Stimulated activated CD4-positive, alpha-beta T cell treated with anti-CD3 and anti-CD28 coated beads, Interleukin-2, amount 100 ng/mL, for 24 hours (primary cell): ENCODE measurements at places on chromosomes 16 and 17.
A peak's percentile ranks its signal among the peaks of the same experiment; 100 is the strongest.

DNA sequence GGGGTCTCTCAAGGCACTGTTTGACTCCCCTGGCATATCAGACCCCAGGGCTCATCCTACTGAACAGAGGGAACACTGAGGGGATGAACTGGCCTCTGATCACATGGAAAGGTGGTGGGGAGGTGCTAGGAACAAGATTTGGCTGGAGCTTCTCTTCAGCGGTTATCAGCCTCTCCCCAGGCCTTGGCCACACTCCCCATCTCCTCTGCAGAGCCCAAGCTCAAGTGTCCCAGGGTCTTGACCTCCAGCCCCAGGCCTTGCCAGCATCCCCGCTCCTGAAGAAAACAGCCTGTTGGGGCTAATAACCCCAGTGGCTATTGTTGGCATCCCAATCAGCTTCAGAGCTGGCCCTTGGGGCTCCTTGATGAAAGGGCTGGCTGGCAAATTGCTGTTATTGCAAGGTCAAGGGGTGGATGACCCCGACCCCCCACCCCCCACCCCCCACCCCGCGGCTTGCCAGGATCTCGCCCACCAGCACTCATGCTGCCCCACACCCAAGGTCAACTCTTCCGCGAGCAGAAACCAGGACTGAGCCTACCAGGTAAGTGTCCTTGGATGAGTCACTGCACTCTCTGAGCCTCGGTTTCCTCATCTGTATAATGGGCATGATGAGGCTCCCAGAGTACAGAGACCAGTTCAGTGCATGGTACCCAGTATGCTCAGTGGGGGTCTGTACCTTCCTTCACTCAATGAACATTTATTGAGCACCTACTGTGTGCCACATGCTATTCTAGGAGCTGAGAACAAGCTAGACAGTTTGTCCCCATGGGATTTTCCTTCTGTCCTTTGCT is 18.8 kb upstream of the FAM83G start:
- no peak for DNase-seq

DNA sequence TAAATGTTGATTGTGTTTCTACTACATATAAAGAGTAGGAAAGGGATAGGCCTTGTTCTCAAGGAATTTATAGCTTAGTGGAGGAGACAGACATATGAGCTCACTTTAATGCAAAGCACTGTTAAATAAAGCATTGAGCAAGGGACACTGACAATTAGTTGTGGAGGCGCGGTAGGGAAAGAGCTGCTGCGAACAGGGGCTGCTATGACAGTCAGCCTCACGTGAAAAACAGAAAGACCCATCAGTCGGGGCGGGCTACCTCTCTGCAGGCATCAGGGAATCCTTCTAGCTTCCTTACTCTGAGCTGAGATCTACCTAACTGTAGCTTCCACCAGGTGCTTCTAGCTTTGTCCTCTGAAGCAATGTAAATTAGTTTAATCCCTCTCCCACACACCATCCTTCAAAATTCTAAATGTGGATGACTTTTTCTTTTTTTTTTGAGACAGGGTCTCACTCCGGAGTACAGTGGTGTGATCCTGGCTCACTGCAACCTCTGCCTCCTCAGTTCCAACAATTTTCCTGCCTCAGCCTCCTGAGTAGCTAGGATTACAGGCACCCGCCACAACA is 129.9 kb upstream of the ZFHX3 start:
- DNase-seq = no peak

- no peak for DNase-seq
These were observed 17.3 kb downstream of the SAMD14 start for GRCh38 chr17:50112694-50113093.

GRCh38 chr16:69179328-69180010 is 7.5 kb upstream of the SNTB2 start:
- DNase-seq = no peak

GRCh38 chr16:56425439-56425832 is at the start of gene AMFR:
AMFR (minus strand) TSS chr16:56425545; CDS start chr16:56425327, 218 bp downstream.
- peak; percentile 71 for DNase-seq

DNA sequence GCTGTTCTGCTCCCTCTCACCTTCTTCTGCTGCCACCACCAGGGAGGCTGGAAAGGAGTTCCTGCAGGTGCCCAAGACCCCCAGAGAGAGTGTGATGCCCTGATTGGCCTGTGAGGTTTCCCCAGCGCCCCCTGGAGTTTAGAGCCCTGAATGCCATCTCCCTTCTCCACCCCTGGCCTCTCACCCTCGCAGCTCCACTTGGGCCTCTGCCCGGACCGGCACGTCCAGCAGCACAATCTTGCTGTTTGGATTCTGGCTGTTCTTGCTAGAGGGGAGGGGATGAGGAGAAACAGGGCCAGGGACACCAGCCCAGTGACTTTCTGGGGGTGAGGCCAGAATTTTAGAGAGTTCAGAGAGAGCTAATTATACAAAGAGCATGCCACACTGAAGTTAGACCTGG is 12.5 kb upstream of the FAM171A2 start:
- DNase-seq = no peak

DNA sequence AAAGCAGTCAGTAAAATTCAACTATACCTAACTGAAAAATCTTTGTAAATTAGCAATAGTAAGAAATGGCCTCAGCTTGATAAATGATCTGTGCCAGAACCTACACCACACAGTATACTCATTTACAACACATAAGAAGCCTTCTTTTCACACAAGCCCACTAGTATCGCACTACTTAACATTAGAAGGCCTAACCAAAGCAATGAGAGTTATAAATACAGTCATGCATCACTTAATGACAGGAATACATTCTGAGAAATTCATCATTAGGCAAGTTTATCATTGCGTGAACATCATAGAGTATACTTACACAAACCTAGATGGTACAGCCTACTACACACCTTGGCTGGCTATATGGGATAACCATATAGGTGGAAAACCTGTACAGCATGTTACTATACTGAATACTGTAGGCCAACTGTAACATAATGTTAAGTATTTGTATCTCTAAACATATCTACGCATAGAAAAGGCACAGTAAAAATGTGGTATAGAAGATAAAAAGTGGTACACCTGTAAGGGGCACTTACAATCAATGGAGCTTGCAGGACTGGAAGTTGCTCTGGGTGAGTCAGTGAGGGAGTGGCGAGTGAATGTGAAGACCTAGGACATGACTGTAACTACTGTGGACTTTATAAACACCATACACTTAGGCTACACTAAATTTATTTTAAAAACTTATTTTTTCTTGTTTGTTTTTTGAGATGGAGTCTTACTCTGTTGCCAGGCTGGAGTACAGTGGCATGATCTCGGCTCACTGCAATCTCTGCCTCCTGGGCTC is 126.5 kb upstream of the CORO6 start:
- DNase-seq = no peak

- peak; percentile 48 for DNase-seq
These were observed 62.6 kb upstream of the TEKT1 start for GRCh38 chr17:6894206-6894528.

GRCh38 chr16:31710134-31710533 is 163.5 kb upstream of the ZNF267 start:
- no peak for DNase-seq

DNA sequence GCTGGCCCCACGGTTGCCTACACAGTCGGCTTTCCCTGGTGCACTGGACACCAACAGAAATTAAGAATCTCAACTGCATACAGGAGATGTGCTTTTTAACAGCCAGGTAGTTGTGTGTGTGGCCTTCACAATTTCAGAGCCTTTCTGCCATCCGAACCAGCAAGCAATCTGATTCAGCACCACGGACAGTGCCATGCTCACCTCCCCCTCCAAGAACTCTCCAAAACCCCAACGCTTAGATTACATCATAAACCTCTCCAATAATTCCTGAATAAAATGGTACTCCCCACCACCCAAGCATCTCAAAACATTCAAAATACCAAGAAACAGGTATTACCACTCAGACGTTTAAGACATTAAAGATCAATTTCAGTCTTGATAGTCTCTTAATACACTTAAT is 31.8 kb downstream of the USP7 start:
- DNase-seq = peak; percentile 51

GRCh38 chr16:57316390-57317017 is 32.0 kb upstream of the PLLP start:
- DNase-seq = no peak

DNA sequence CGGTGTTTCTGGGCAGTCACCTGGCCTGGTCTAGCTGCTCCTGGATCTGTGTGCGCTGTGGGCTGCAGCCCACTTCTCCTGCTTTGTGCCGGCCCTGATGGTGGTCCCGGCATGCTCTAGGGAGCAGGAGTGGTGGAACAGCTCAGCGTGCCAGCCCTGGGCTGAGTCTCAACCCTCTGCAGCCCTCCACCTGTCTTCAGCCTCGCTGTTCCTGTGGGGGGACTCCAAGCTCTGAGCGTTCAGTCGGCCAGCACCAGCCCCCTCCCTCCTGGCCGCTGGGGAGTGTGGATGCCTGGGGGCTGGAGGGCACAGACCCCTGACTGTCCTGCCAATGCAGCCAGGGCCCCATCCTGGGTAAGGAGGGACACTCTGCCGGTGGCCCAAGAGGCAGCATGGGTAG is 23.7 kb upstream of the RASD1 start:
- no peak for DNase-seq

DNA sequence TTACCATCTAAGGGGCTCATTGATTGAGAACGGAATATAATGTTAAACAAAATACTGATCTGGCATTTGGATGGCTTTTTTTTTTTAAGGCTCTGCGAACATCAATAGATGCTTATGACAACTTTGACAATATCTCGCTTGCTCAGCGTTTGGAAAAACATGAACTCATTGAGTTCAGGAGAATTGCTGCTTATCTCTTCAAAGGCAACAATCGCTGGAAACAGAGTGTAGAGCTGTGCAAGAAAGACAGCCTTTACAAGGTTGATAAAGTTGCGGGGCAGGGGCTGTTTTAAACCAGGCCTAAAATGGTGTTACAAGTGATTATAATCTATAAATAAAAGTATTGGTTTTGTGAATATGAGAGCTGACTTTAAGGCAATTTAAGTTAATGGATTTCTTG is 22.3 kb downstream of the PTRH2 start:
- no peak for DNase-seq
